ENCODE measurements at places on chromosomes 1 and 21.
A peak's percentile ranks its signal among the peaks of the same experiment; 100 is the strongest.

- DNase-seq: no peak
Measured at GRCh38 chr1:39359028-39359570, 132.3 kb upstream of the BMP8A start.

- no peak for DNase-seq
Measured at GRCh38 chr1:221468546-221468945, 273.3 kb downstream of the DUSP10 start.

GRCh38 chr1:230834292-230834691 lies 34.0 kb downstream of the C1orf198 start:
- no peak for DNase-seq

DNA sequence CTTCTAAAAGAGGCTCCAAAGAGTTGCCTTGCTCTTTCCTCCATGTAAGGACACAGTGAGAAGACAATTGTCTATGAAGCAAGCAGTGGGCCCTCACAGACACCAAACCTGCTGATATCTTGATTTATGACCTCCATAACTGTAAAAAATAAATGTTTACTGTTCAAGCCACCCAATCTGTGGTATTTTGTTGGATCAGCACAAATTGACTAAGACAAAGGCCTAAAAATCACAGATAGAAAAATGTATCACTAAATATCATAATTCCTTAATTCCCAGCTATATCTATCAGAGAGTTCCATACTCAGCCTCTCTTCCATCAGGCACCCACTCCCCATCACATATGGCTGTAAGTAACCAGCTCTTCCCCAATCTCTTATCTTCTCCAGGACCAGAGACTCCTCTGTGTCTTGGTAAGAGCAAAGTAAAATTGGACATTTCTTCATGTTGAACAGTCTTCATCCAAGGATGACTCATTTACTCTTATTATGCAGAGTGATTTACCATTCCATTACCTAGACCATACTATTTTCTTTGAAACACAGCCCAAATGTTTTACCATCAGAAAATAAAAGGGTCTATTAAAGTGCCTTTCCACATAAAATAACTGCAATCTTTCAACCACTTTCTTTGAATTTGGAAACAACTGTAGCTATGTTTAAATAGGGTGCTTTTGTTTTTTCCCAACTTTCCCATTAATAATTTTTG lies 503.6 kb downstream of the MRPL39 start:
- no peak for DNase-seq

GRCh38 chr1:1619917-1620361 lies 4.6 kb downstream of the MIB2 start:
- no peak for DNase-seq

- no peak for DNase-seq
Measured at GRCh38 chr1:205858141-205858961, 8.4 kb upstream of the PM20D1 start.

GRCh38 chr1:51842261-51842660 lies 36.3 kb downstream of the NRDC start:
- no peak for DNase-seq

DNA sequence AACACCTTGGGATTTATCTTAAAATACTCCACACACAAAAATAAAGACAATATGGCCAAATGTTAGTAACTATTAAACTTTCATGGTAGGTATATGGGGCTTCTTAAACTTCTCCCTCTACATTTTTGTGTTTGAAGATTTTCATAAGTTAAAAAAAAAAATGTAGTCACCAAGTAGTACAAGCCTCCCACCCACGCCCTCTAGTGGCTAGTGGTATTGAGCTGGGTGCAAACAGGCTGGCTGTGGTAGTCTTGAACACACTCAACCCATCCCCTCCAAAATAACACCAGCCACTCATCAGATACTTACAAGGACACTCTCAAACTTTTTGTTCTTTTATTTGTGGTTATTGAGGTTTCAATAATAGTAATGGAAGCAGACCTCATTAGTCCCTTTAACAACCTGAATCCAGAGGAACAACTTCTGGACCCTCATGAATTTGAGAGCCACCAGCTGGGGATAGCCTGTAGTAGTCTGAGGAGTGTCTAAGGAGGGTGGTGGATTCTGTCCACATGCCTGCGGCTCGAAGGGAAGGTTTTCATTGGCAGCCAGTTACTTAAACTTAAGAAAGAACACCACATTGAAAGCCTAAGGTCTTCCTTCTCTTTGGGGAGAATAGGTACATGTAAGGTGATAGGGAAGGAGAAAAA lies 15.6 kb downstream of the RD3 start:
- peak; percentile 64 for DNase-seq

DNA sequence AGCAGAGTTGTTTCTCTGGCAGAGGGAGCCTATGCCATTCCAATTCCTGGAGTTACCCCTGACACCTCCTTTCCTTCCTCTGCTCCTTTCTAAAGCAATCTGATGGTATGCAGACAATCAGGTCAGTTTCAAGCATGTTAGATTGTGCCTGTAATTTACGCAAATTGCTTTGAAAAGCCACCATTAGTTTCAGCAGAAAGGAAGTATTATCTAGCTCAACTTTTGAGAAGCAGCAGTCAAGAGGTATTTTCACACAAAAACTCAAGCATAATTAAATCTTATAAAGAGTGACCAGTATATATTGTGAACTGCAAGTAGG lies 2.2 kb downstream of the ERRFI1 start:
- no peak for DNase-seq

DNA sequence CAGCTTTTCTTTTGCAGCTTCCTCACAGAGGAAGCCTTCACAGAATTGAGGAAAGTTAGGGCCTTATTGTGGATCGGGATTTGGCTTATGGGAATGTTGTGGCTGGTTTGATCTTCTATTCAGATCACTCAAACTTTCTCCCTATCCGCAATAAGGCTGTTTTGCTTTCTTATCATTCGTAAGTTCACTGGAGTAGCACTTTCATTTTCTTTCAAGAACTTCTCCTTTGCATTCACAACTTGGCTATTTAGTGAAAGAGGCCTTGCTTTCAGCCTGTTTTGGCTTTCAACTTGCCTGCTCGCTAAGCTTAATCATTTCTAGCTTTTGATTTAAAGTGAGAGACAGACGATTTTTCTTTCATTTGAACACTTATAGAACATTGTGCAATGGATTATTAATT lies 181.9 kb upstream of the B3GALT2 start:
- no peak for DNase-seq

- DNase-seq: no peak
Measured at GRCh38 chr1:224539971-224540370, 76.1 kb upstream of the CNIH3 start.

DNA sequence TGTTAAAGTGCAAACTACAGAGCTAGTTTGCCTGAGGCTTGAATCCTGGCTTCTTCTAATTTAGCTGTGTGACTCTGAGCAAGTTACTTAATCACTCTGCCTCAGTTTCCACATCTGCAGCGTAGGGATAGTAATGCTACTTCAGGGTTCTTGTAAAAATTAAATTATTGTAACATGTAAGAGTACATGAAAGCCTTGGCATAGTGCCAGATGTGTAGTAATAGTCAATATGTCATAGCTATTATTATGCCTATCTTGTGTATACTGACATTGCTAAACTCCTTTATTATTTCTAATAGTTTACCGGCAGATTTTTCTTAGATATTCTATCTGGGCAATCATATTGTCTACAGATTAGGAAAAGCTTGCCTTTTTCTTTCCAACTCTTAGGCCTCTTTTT lies 6.8 kb upstream of the TADA1 start:
- no peak for DNase-seq

GRCh38 chr1:112284796-112285195 lies 111.2 kb upstream of the CTTNBP2NL start:
- no peak for DNase-seq

- no peak for DNase-seq
Measured at GRCh38 chr1:15953791-15954241, 22.1 kb downstream of the ZBTB17 start.

DNA sequence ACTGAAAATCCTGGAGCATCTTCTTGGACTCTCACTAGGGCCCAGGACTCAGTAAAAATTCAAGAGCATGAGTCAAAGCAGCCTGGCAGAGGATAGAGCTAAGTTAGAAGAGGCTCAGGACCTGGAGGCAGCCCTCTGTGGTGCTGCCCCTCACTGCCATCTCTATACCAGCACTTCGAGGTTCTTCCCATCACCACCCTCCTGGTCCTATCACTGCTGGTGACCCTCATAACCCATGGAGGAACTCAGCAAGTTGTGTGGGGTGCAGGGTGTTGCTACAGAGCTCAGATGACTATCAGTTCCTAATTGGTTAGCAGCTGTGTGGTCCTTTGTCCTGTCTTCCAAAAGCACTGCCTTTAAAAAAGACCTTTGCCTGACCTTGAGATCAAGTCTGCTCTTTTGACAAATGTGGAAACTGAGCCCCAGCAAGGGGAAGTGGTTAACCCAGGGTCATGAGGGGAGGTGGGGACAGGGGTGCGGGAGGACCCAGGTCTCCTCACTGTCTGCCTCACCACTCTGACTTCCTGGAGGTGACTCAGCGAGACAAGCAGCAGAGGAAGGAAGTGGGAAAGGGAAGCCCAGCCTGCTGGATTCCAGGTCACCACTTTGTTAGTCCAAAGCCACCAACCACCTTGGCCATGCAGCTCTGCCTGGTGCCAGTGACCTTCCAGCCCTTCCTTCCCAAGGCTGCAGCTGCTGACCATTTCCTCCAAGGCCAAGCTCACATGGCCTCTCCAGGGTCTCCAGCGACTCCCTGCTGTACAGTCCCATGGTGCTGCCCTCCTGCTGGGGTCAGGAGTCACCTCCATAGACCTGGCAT lies 199.4 kb upstream of the EDN2 start:
- no peak for DNase-seq

GRCh38 chr1:243596431-243597062 lies 253.5 kb downstream of the AKT3 start:
- no peak for DNase-seq

DNA sequence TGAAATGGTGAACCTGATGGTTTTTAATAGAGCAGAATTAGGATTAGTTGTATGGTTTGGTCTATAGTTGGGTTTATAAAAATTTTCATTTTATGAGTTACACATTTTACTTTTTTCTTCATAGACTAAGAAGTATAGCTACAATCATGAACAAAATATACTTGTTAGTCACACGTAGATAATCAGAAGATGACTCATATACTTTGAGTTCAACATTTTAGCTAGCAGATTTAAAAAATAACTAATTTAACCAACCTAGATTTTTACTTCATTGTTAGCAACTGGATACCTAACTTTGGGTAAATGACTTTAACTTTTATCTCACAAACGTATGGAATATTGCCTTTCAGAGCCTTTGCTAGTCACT lies 27.9 kb downstream of the MORC3 start:
- DNase-seq: no peak

GRCh38 chr1:178484698-178485225 lies 12.0 kb downstream of the CLEC20A start:
- DNase-seq: no peak

- DNase-seq: no peak
Measured at GRCh38 chr1:207032528-207033017, at the start of gene C1orf116. C1orf116 (minus strand) TSS chr1:207032756; CDS start chr1:207027598, 5,158 bp downstream.

DNA sequence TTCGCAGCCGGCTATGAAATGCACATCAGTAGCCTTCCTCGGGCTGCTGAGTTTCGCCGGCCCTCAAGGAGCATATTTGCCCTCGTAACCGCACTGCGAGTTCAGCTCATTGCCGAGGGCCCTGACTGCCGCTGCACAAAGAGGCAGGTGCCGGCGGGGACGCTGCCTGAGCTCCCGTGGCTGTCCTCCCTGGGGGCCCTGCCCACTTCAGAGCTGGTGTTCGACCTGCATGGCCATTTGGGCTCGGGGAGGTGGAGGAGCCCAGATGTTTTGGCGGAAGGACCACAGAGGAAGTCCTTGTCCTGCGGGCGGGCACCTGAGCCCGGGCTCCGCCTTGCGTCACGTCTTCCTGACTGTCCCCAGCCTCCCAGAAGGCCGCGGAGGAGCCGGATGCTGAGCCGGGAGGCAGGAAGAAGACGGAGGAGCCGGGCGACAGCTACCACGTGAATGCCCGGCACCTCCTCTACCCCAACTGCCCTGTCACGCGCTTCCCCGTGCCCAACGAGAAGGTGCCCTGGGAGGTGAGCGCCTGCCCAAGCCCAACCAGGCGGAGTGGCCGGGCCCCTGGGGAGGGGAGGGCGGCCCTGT lies 29.9 kb upstream of the LRRC3 start:
- no peak for DNase-seq

DNA sequence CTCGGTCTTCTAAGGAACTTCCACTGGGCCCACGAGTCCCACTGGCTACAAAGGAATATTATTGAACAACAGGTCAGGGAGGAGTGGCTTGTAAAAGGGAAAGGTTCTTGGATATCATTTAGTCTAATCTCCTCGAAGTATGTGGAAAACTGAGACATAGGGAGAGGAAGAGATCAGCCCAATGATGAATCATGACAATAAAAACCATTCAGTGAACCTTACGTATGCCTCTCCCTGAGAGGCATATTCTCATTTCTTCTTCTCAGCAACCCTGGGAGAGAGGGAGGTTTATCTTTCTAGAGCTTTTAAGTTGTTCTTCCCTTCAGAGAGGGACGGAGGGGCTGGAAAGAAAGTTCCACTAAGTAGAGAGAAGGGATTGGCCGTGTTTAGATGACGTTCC lies 5.3 kb upstream of the MOB3C start:
- no peak for DNase-seq

DNA sequence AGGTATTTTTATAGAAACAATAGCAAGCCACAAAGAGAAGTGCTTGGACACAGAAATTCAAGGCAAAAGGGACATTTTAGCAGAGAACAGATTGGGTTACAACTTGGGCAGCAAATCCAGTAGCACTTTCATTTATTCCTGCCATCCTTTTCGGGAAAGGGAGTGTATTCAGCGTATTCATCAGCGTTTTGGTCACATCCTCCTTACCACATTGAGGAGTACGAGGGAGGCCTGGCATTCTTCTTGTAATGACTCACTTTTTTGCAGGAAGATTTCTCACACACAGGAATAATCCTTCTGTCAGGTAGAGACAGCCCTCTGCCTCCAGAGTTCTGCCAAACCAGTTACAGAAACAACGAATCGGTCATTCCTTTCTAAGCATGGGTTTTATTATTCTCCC lies 18.1 kb upstream of the FAM78B start:
- no peak for DNase-seq

DNA sequence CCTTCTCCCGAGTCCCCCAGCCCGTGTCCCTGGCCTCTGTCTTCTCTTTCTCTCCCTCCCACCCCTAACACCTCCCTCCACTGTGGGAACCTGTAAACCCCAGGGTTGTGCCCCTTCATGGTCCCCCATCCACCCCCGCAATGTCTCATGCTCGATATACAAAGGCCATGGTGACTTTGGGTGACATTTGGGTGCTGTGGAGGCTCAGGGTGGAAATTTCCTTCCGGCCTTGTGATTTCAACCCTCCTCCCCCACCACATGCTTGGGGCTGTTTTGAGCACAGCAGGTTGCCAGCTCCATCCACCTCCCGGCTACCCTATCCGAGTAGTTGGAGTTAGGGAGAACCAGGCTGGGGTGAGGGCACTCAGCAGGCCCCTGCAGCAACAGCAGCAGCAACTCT lies 25.7 kb upstream of the VPS13D start:
- DNase-seq: peak; percentile 42
